ENCODE measurements at places on chromosomes 6 and 20. TPM values are rescaled to one million over a fixed set of nuclear protein-coding genes. Genes with fewer than 3 reads are reported as not detected.

GRCh38 chr20:25197183-25197869 is 1.8 kb downstream of the ENTPD6 start:
- H3K27ac ChIP-seq = no peak overlapping the region
- H3K36me3 ChIP-seq = no peaks in the 10 kb centered on the region
- peaks cover 22% of the 10 kb centered on the region for H3K4me1 ChIP-seq
- H3K4me3 ChIP-seq = no peak overlapping the region
- H3K27me3 ChIP-seq = no peaks in the 10 kb centered on the region

The EEF1A2 gene
- 330 TPM for total RNA-seq

- H3K27me3 ChIP-seq = no peaks in the 10 kb centered on the region
- peaks cover 14% of the 10 kb centered on the region for H3K36me3 ChIP-seq
- H3K4me3 ChIP-seq = no peak overlapping the region
- no peak for DNase-seq
- no peak overlapping the region for H3K27ac ChIP-seq
Measured at GRCh38 chr20:19901226-19901625, 115.9 kb upstream of the NAA20 start.

The TEAD3 gene
- 20.6 TPM for total RNA-seq

DNA sequence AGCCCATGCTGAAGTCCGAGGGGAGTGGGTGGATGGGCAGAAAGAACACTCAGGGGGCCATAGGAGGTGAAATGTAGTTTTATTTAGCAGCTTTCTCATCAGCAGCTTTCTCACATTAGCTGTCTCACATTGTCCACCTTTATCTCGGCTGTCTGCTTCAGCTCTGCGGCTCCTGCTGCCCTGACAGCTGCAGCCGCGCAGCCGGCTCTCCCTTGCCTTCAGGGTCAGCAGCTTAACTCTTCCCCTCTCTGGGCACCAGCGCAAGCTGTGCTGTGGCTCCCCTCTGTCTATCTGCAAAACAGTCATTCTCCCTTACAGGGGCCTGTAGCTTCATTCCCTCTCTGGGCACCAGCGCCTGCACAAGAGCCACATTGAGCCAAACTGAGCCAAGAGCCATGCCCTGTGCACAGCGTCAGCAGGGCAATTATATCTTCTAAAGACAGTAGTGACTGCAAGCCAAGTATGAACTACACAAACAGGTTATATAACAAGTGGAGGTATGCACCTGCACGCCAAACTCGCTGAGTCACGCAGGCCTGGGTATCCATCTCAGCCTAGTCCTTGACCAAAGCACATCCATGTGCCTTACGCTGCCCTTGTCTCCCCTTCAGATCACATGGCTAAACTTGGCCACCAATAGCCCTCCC is 198.8 kb downstream of the EYA2 start:
- H3K4me3 ChIP-seq = no peak overlapping the region
- no peak for DNase-seq
- no peaks in the 10 kb centered on the region for H3K36me3 ChIP-seq
- no peak overlapping the region for H3K27ac ChIP-seq

The SLC17A3 gene
- not detected for total RNA-seq

- no peak for DNase-seq
- H3K27ac ChIP-seq = no peak overlapping the region
- no peaks in the 10 kb centered on the region for H3K27me3 ChIP-seq
- no peak overlapping the region for H3K4me3 ChIP-seq
- H3K4me1 ChIP-seq = peaks cover 6% of the 10 kb centered on the region
- no peaks in the 10 kb centered on the region for H3K36me3 ChIP-seq
Measured at GRCh38 chr6:47665112-47665511, 33.3 kb upstream of the ADGRF4 start.

Measured in muscle of leg (tissue), 16 donors.